ENCODE measurements at places on chromosomes 6 and 20. TPM values are rescaled to one million over a fixed set of nuclear protein-coding genes. Genes with fewer than 3 reads are reported as not detected.

SEC63 gene
- 81.2 TPM for total RNA-seq

FHL5 gene
- total RNA-seq, result not detected

DNA sequence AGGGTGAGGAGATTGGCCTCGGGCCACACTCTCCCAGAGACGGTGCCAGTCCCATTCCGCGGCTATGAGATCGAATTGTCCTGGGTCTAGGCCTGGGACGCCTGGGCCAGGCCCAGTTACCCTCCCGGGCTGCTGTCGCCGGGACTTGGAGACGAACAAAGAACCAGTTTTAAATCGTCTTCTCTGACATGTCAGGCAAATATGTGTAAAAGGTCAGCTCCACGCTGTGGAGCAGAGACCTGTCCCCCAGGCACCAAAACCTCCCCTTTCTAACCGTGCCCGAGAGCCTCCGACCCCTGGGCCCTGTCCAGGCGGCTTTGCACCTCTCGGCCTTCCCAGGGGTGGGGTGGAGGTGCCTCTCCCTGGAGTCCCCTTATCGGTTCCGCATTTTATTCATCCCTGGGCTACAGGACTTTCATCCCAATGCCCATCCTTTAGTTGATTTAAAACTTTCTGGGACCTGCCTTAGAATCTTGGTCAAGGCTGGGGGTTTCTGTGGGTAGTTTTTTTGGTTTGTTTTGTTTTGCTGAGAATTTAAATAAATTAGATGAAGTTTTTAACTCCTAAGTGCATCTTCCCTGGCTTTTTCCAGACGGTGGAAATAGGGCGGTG, 5.8 kb upstream of the TFAP2A start:
- H3K4me3 ChIP-seq, result no peak overlapping the region
- no peak for DNase-seq
- H3K27ac ChIP-seq, result no peak overlapping the region
- no peaks in the 10 kb centered on the region for H3K36me3 ChIP-seq
- peaks cover 22% of the 10 kb centered on the region for H3K4me1 ChIP-seq

BPIFB4 gene
- not detected for total RNA-seq

DNA sequence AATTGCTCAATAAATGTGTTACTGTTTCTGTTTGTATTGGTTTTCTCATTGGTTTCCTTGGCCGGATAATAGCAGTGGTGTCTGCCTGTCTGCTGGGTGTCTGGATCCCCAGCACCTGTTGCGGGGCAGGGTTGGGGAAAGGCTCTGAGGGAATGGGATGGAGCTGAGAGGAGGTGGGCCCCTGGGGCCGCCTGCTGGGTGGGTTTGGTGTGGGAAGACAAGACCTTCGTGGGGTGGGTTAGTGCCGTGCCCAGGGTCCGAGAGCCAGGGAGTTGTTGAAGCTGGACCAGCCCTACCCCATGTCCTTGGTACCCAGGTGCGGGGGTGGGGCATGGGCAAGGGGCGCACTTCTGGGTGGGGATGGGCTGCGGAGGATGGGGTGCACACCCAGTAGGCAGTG, 4.0 kb downstream of the SS18L1 start:
- no peak overlapping the region for H3K4me3 ChIP-seq
- peaks cover 1% of the 10 kb centered on the region for H3K36me3 ChIP-seq
- H3K27me3 ChIP-seq, result no peaks in the 10 kb centered on the region
- H3K4me1 ChIP-seq, result peaks cover 40% of the 10 kb centered on the region
- no peak for DNase-seq

DNA sequence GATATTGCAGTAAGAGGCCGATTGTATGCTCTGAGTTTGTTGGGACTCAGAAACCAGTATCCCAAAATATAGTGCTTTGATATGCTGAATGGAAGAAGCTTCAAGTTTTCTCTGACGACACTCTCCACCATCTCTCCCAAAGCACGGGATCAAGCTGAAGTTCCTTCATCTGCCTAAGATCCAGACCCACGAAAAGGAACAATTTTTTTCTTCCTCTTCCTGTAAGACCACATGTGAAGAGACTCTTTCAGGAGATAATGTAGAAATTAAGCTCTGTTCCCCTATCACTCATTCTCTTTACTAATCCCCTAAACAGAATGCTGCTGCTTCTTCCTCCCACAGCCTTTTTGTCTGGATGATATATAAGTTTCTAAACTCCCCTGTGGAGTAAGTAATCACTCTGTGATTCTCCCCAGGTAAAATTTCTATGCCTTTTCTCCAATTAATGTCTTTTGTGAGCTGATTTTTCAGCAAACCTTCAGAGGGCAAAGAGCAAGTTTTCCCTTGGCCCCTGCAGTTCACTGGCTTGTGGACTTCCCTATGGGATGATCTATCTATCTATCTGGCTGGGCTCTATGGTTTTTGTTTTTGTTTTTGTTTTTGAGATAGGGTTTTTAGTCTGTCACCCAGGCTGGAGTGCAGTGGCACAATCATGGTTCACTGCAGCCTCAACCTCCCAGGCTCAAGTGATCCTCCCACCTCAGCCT, 13.5 kb upstream of the PNRC1 start:
- H3K27me3 ChIP-seq, result peaks cover 8% of the 10 kb centered on the region
- no peaks in the 10 kb centered on the region for H3K4me1 ChIP-seq
- no peak overlapping the region for H3K27ac ChIP-seq
- H3K36me3 ChIP-seq, result no peaks in the 10 kb centered on the region
- no peak for DNase-seq

- H3K36me3 ChIP-seq, result peaks cover 55% of the 10 kb centered on the region
- H3K27ac ChIP-seq, result peak overlapping the region; percentile 14
- peaks cover 47% of the 10 kb centered on the region for H3K4me1 ChIP-seq
- H3K4me3 ChIP-seq, result no peak overlapping the region
- DNase-seq, result no peak
- no peaks in the 10 kb centered on the region for H3K27me3 ChIP-seq
Observed at GRCh38 chr20:38825901-38826625, 20.6 kb downstream of the PPP1R16B start.

HLA-G gene
- 0.53 TPM for total RNA-seq

- H3K4me1 ChIP-seq, result peaks cover 2% of the 10 kb centered on the region
- H3K27ac ChIP-seq, result peak overlapping the region; percentile 67
- H3K36me3 ChIP-seq, result no peaks in the 10 kb centered on the region
- DNase-seq, result peak; percentile 60
- H3K27me3 ChIP-seq, result no peaks in the 10 kb centered on the region
Observed at GRCh38 chr20:381581-382290, 1.2 kb downstream of the TRIB3 start.

GRCh38 chr6:166921570-166921969, 34.8 kb downstream of the RNASET2 start:
- no peak for DNase-seq
- H3K4me3 ChIP-seq, result no peak overlapping the region
- no peaks in the 10 kb centered on the region for H3K27me3 ChIP-seq
- no peaks in the 10 kb centered on the region for H3K4me1 ChIP-seq
- peaks cover 1% of the 10 kb centered on the region for H3K36me3 ChIP-seq
- no peak overlapping the region for H3K27ac ChIP-seq

- no peaks in the 10 kb centered on the region for H3K4me1 ChIP-seq
- no peaks in the 10 kb centered on the region for H3K27me3 ChIP-seq
- H3K27ac ChIP-seq, result no peak overlapping the region
- no peak for DNase-seq
- H3K36me3 ChIP-seq, result no peaks in the 10 kb centered on the region
Observed at GRCh38 chr6:13548500-13549210, 25.7 kb upstream of the SIRT5 start.

FAM162B gene
- total RNA-seq, result not detected

GRCh38 chr6:55388211-55388610, 60.9 kb downstream of the GFRAL start:
- H3K36me3 ChIP-seq, result no peaks in the 10 kb centered on the region
- H3K4me1 ChIP-seq, result no peaks in the 10 kb centered on the region
- H3K27ac ChIP-seq, result no peak overlapping the region
- no peaks in the 10 kb centered on the region for H3K27me3 ChIP-seq
- no peak overlapping the region for H3K4me3 ChIP-seq

FLRT3 gene
- 0.07 TPM for total RNA-seq

GABRR1 gene
- not detected for total RNA-seq

DNA sequence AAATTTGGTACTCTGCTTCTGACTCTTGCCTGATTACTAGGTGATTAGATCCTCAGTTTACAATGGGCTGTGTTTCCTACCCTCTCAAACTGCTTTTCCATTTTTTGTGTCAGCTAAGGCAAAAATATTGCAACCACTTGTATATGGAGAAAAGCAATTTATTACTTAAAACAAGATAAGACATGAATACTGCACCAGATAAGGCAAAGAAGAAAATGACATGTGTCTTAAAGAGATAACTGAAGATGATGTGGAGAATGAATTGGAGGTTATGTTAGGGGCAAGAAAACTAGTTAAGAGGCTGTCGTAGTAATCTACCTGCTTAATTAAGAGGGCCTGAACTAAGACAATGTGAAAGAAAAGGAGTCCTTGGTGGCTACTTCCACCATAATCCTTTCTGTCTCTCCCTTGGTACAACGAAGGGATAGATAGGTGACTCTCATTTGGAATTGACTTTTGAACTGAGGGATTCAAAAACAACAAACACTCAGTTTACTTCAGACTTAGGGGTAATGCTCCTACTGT, 16.3 kb upstream of the REV3L start:
- no peak overlapping the region for H3K4me3 ChIP-seq
- no peaks in the 10 kb centered on the region for H3K36me3 ChIP-seq
- no peaks in the 10 kb centered on the region for H3K27me3 ChIP-seq
- DNase-seq, result no peak

E2F3 gene
- total RNA-seq, result 26.2 TPM

DNA sequence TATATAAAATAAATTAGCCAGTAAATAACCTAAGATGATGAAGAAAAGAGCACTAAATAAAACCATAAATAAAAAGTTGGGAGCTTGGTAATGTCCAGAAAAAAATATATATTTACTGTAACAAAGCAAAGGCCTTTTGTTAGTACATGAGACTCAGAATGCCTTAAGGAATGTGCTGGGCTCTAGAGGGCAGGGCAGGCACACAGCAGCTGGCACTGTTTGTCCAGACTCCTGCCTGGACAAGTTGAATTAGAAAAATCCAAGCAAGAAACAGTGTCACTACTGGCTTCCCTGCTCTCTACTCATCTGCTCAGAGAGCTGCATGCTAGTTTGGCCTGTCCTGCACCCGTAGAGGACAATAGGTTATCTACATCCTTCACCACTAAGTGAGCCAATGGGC, 8.8 kb downstream of the DEFB129 start:
- H3K4me3 ChIP-seq, result no peak overlapping the region
- no peaks in the 10 kb centered on the region for H3K36me3 ChIP-seq
- no peak for DNase-seq
- no peaks in the 10 kb centered on the region for H3K27me3 ChIP-seq
- H3K4me1 ChIP-seq, result peaks cover 17% of the 10 kb centered on the region

BIRC7 gene
- not detected for total RNA-seq

GRCh38 chr6:100121854-100122609, 128.0 kb upstream of the MCHR2 start:
- H3K27me3 ChIP-seq, result no peaks in the 10 kb centered on the region
- no peak overlapping the region for H3K4me3 ChIP-seq
- DNase-seq, result no peak
- H3K27ac ChIP-seq, result no peak overlapping the region
- H3K36me3 ChIP-seq, result no peaks in the 10 kb centered on the region
- H3K4me1 ChIP-seq, result no peaks in the 10 kb centered on the region

DNA sequence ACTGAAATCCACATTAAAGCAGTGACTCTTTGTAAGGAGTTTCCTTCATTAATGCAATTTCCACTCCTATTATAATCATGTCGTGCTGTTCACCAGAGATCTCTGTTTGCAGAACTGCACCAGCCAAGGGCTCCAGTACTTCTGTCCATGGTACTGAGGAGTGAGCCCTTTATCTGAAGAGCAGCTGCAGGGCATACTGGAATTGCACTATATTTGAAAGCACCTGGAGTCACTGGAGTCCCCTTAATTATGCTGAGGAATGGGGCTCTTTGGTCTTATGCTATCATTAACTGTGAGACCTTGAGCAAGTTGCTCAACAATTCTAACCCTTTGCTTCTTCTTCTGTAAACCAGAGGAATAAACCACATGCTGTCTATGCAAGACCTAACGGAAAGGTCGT, 61.7 kb upstream of the NUP153 start:
- H3K27ac ChIP-seq, result no peak overlapping the region
- no peak for DNase-seq
- H3K4me1 ChIP-seq, result no peaks in the 10 kb centered on the region
- no peak overlapping the region for H3K4me3 ChIP-seq
- H3K27me3 ChIP-seq, result peaks cover 12% of the 10 kb centered on the region
- H3K36me3 ChIP-seq, result no peaks in the 10 kb centered on the region

SIGLEC1 gene
- total RNA-seq, result 0.06 TPM

- H3K36me3 ChIP-seq, result peaks cover 22% of the 10 kb centered on the region
- DNase-seq, result no peak
- no peaks in the 10 kb centered on the region for H3K27me3 ChIP-seq
Observed at GRCh38 chr20:61980647-61981583, 84.8 kb downstream of the TAF4 start.

CRISP3 gene
- total RNA-seq, result not detected

DOP1A gene
- 24.2 TPM for total RNA-seq

- peak overlapping the region; percentile 75 for H3K27ac ChIP-seq
- H3K4me3 ChIP-seq, result peak overlapping the region; percentile 21
- no peaks in the 10 kb centered on the region for H3K36me3 ChIP-seq
- H3K27me3 ChIP-seq, result no peaks in the 10 kb centered on the region
- DNase-seq, result no peak
- peaks cover 63% of the 10 kb centered on the region for H3K4me1 ChIP-seq
Observed at GRCh38 chr20:41048461-41049301, 20.1 kb downstream of the TOP1 start.

BMP2 gene
- total RNA-seq, result not detected

DNA sequence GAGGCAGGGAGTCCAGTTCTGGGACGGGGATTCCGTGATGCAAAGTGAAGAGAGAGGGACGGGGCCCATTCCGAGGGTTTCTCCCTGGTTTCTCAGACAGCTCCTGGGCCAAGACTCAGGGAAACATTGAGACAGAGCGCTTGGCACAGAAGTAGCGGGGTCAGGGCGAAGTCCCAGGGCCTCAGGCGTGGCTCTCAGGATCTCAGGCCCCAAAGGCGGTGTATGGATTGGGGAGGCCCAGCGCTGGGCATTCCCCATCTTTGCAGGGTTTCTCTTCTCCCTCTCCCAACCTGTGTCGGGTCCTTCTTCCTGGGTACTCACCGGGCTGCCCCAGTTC, 35.9 kb upstream of the HLA-G start:
- H3K4me3 ChIP-seq, result peak overlapping the region; percentile 96
- no peaks in the 10 kb centered on the region for H3K4me1 ChIP-seq
- H3K36me3 ChIP-seq, result no peaks in the 10 kb centered on the region
- H3K27me3 ChIP-seq, result peaks cover 22% of the 10 kb centered on the region
- DNase-seq, result no peak

GRCh38 chr6:138837246-138837645, 41.4 kb downstream of the ECT2L start:
- H3K4me1 ChIP-seq, result no peaks in the 10 kb centered on the region
- no peaks in the 10 kb centered on the region for H3K36me3 ChIP-seq
- H3K27me3 ChIP-seq, result no peaks in the 10 kb centered on the region
- H3K27ac ChIP-seq, result no peak overlapping the region

DNA sequence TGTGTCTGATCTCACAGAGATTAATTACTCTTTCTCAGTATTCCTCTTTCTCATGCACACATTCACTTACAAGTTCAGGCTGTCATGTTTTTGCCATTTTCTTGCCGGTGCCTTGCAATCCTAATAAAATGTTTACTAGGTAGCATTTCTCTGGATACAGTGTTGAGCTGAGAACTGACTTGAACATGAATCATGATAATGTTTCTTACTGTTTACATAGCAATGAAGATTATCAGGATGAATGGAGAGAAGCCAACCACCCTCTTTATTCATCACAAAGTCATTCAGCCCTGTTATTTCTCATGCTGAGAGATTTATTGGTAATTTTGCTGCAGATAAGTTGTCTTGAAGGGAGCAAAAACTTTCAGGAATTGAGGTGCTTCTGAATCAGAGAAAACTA, 185.5 kb upstream of the ECI2 start:
- no peak overlapping the region for H3K27ac ChIP-seq
- DNase-seq, result no peak
- no peaks in the 10 kb centered on the region for H3K27me3 ChIP-seq
- no peak overlapping the region for H3K4me3 ChIP-seq

REM1 gene
- total RNA-seq, result not detected

IFNGR1 gene
- 23.6 TPM for total RNA-seq
